ENCODE measurements at places on chromosomes 12 and 14.

- no peak for DNase-seq
These were observed 118.6 kb upstream of the CCDC175 start for GRCh38 chr14:59695198-59695597.

GRCh38 chr12:81797100-81797499 lies 38.0 kb upstream of the PPFIA2 start:
- DNase-seq, result no peak

DNA sequence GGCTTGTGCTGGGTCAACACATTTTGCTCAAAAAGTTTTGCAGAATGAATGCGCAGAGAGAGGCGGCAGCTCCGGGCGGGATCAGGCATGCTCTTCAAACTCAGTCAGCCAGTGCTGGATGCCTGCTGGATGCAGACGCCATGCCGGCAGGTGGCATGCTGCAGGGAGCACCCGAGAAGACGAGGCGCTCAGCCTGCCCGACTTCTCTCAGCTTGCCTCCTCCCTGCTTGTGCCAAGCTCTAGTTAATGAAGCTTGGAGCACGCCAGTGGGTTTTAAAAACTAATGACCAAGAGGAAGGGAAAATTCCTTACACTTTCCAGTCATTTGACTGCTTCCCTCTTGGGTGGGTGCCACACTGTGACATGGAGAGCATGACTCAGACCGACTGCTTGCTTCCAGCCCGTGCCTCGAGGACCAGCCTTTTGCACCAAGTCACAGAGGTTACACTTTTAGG lies 39.8 kb downstream of the SLC24A4 start:
- no peak for DNase-seq

DNA sequence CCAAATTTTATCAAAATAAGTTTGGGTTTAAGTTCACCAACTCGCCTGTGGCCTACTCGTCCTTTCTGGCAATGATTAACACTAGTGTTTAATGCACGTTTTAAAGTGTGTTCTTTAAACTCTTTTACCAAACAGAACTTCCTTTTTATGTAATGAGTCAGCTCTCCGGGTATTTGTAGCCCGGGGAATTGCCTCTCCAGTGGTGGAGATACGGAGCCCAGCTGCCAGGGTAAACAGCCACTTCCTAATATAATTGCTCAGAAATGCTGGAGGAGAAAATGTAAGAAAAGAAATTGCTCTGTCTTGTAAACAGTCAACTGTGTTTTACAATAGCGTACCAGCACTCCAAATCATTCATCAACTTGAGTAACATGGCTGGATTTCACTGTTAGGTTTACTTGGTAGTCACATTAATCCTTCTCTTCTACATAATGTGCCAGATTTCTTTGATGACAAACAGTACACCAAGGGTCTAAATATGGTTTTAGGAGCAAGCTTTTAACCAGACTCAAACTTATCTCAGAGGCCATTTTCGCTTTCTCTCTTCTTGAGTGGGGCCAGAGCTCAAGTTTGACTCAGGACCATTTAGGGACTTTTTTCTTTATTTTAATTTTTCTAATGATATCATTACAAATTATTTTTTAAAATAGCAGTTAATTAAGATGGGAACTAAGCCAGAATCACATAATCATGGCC lies 101.2 kb upstream of the SLC38A2 start:
- no peak for DNase-seq

GRCh38 chr12:62895351-62895877 lies 39.5 kb downstream of the PPM1H start:
- DNase-seq, result no peak

DNA sequence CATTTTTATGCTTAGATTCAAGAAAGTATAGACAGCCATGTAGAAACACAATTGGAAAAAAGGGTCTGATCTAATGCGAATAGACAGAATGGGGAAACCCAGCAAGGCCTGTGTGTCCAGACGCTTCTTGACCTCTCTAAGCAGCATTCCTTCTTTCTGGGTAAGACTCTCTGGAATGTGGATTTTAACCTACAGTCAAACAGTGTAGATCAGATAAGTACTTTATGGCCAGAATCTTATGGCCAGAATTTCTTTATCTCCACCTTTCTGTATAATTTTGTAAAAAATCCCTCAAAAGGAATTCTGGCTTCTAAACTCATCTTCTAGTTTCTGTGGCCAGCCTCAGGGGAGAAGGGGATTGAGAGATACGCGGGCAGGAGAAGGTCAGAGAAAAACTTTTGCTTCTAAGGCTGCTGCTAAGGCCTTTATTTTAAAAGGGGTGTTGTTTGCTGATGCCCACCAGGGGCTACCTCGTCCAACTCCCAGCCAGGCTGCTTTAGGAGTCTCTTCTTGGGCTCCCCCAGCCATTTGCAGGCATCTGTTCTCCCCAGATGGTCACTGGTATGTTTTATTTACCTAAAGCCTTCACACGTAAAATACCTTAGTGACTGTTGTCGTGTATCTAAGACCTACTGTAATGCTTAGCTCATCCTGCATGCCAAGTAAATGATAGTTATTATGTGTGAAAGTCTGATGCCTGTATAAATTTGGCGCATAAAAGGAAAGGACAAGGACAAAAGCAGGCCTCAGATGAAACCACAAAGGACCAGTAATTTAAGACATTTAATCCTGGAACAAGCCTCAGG lies 68.4 kb downstream of the ANO6 start:
- DNase-seq, result no peak

DNA sequence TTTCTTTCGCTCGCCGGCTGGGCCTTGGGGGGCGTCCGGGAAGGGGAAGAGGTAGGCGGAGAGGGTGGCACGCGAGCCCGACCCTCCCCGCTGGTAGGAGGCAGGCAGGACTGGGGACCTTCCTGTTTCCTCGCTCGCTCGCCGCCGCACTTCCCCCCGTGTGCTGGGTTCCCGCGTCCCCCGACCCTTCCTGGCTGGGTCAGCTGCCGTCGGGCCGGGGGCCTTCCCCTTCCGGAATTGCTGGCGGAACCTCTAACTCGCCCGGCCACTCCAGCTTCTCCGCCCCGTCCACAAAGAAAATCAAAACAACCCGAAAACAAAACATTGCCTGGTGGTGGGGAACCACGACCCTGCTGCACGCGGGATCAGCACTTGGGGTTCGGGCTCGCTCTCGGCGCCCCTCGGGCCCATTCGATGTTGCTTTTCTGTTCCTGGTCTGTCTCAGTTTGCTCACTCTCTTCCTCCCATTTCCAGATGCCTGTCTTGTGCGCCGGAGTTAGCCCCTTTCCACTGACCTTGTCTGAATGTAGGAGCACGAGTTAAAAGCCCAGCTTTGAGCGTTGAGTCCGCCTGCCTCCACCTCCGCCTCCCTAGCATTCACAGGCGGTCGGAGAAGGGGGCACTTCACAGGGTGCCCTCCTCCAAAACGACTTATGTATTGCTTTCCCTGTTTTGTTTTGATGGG lies 581 bp downstream of the PAPOLA start:
- DNase-seq, result no peak

- DNase-seq, result no peak
These were observed 13.1 kb downstream of the KRT85 start for GRCh38 chr12:52354200-52354599.

GRCh38 chr14:104280085-104280901 lies 141.9 kb downstream of the KIF26A start:
- no peak for DNase-seq

GRCh38 chr12:50699940-50700339 lies 64.0 kb upstream of the ATF1 start:
- DNase-seq, result no peak

- no peak for DNase-seq
These were observed 140.9 kb downstream of the TMEM30B start for GRCh38 chr14:61140271-61140670.

- DNase-seq, result no peak
These were observed 332.6 kb upstream of the SYT1 start for GRCh38 chr12:78531831-78532458.
